ENCODE measurements at places on chromosomes 12 and 14. TPM values are rescaled to one million over a fixed set of nuclear protein-coding genes. Genes with fewer than 3 reads are reported as not detected.

DNA sequence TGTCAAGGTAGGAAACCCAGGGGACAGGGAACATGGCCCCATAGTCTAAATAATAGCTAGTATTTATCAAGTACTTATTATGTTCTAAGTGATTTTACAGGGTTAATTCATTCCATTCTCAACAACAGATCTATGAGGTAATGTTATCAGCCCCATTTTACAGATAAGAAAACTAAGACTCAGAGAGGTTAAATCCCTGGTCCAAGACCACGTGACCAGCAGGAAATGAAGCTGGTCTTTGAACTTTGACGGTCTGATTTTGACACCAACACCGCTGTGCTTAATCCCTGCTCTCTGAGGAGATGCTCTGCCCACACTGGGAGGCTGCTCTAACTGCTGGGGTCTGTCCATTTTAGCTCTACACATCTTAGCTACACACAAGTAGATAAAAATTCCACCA lies 253.5 kb downstream of the SPTSSA start:
- H3K4me3 ChIP-seq = no peak overlapping the region
- no peaks in the 10 kb centered on the region for H3K27me3 ChIP-seq
- no peaks in the 10 kb centered on the region for H3K4me1 ChIP-seq
- no peaks in the 10 kb centered on the region for H3K36me3 ChIP-seq
- H3K27ac ChIP-seq = no peak overlapping the region
- DNase-seq = no peak

DNA sequence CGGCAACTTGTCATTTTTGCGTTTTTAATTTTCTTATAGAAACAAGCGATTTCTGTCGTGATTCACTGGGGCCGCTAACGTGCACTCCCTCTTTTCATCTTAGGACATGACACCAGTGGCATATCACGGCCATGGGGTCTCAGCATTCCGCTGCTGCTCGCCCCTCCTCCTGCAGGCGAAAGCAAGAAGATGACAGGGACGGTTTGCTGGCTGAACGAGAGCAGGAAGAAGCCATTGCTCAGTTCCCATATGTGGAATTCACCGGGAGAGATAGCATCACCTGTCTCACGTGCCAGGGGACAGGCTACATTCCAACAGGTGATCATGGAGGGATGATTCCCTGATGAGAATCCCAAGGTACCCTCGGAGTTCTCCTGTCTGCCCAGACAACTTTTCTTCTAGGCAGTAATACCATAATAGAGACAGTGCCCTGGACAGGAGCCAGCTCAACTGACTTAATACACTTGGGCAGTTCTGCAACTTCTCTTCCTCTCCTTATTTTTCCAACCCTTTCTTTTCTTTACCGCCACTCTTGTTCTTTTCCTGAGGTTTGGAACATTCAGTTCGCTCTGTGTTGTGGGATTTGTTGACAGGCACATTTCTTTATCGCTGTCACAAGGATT lies 821 bp downstream of the TMEM106C start:
- peaks cover 14% of the 10 kb centered on the region for H3K4me1 ChIP-seq
- peak overlapping the region; percentile 96 for H3K4me3 ChIP-seq

DNA sequence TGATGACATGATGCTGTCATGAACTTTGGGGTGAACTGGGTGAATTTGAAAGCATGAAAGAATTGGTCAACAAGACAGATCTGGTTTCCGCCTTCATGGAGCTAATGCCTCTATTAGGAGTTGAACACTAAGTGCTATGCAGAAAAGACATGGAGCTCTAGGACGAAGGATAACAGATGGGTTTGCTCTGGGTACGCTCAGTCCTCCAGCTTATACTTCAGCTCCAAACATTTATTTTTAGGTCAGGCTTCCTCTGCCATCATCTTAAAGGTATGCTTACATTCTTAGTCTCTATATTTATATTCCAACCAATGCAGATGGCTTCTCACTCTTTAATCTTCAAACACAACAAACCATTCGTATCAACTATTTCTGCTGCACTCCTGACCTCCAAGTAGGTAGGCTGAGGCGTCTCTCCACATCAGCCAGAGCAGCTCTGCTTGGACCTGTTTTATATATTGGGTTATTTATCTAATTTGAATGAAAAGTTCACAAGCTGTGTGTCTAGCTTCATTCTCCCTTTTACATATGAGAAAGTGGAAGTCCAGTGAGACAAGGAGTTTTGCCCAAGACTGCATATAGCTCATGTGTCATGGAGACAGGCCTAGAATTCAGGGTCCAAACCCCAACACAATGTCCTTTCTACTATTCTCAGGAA lies 226.3 kb downstream of the SPTSSA start:
- peak overlapping the region; percentile 79 for H3K27ac ChIP-seq
- no peak overlapping the region for H3K4me3 ChIP-seq
- peaks cover 38% of the 10 kb centered on the region for H3K4me1 ChIP-seq
- DNase-seq = no peak
- no peaks in the 10 kb centered on the region for H3K36me3 ChIP-seq

FBXO34 gene
- 55.9 TPM for total RNA-seq

CRIP1 gene
- 3.6 TPM for total RNA-seq

DNA sequence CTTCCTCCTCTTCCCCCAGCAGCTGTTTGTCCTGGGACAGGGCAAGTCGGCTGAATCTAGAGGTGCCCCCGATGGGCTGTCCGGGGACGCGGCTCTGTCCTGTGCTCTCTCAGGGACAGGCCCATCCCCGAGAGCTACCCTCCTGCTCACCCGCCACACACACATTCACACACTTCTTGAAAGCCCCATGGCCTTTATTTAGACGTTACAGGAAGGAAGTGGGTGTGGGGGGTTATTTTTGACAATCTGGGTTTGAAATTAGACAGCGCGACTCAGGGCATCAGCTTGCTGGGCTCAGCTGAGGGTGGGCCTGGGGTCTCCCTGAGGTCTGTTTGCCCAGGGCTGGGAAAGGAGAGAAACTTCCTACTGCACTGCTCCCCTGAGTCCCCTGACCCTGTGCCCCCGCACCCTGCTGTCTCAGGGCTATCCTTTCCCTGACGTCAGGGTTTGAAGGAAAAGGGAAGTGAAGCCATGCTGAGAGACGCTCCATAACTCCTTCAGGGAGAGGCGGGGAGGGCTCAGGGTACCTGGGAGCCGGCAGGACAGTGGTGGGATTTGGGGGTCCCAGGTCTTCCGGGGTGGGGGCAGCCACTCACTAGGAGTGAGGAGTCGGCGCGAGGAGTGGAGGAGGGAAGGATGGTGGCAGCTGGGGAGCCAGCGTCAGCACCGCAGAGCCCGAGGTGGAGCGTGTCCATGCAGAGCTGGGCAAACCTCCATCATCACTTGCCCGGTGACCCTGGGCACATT lies 8.1 kb downstream of the PTPN6 start:
- H3K4me3 ChIP-seq = no peak overlapping the region
- no peak for DNase-seq
- no peaks in the 10 kb centered on the region for H3K27me3 ChIP-seq
- no peaks in the 10 kb centered on the region for H3K36me3 ChIP-seq
- peaks cover 13% of the 10 kb centered on the region for H3K4me1 ChIP-seq

DNA sequence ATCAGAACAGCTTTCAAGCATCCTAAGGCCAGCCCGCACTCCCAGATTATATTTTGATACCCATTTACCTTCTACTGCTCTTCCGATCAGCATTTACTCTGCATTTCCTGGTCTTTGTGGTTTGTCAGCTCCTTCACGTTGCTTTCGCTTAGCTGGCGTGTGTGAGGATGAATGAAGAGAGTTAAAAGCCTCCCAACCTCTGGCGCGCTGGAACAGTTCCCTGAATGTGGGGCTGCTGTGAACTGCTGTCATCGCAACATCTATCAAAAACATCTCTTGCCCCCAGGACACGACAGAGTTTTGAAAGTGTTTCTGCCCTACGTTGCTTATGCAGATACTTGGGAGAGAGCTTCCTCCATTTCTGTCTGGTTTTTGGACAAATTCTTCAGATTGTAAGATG lies 129.2 kb downstream of the KCNA5 start:
- no peaks in the 10 kb centered on the region for H3K36me3 ChIP-seq
- no peak for DNase-seq
- H3K4me1 ChIP-seq = peaks cover 25% of the 10 kb centered on the region
- no peaks in the 10 kb centered on the region for H3K27me3 ChIP-seq
- H3K27ac ChIP-seq = no peak overlapping the region
- H3K4me3 ChIP-seq = no peak overlapping the region

GRCh38 chr12:122860040-122860853 lies 25.0 kb downstream of the HIP1R start:
- no peaks in the 10 kb centered on the region for H3K36me3 ChIP-seq
- peak overlapping the region; percentile 68 for H3K27ac ChIP-seq
- DNase-seq = peak; percentile 64

GRCh38 chr12:69468237-69469026 lies 1.8 kb upstream of the FRS2 start:
- H3K27ac ChIP-seq = no peak overlapping the region
- H3K36me3 ChIP-seq = no peaks in the 10 kb centered on the region
- peaks cover 25% of the 10 kb centered on the region for H3K4me1 ChIP-seq
- H3K4me3 ChIP-seq = no peak overlapping the region
- DNase-seq = no peak
- no peaks in the 10 kb centered on the region for H3K27me3 ChIP-seq

DNA sequence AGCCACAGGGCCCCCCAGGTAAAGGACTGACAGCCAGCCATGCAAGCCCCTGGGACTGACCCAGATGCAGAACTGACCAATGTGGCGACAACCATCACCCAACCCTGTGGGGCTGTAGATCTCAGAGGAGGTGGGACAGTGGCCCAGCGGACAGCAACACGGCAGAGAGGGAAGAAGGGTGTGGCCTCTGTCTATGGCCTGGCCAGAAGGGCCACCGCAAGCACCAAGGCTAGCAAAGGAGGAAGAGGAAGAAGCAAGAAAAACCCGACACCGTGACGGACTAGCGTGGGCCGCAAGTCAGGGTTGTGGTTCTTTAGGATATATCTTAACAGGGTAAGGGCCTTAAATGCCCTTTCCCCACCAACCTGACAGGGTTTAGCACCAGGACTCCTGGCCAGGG lies 71.2 kb downstream of the ITPK1 start:
- no peaks in the 10 kb centered on the region for H3K27me3 ChIP-seq
- peaks cover 69% of the 10 kb centered on the region for H3K4me1 ChIP-seq
- DNase-seq = no peak
- no peak overlapping the region for H3K27ac ChIP-seq

DNA sequence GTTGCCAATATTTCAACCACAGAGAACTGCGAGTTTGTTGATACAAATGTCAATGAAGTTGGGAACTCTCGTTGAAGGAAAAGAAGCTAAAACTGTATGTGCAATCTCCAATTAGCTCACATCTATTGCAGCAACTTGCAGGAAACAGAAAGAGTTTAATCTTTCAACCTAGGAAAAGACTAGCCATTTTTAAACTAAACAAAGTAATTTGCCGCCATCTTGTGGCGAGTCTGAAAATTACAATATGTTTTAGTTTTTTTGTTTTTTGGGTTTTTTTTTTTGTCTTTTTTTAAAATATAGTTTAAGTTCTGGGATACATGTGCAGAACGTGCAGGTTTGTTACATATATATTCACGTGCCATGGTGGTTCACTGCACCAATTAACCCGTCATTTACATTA lies 131.2 kb upstream of the FOXG1 start:
- H3K27me3 ChIP-seq = no peaks in the 10 kb centered on the region
- H3K27ac ChIP-seq = no peak overlapping the region
- DNase-seq = no peak
- H3K4me1 ChIP-seq = no peaks in the 10 kb centered on the region
- H3K36me3 ChIP-seq = no peaks in the 10 kb centered on the region

- DNase-seq = no peak
- no peaks in the 10 kb centered on the region for H3K27me3 ChIP-seq
- no peaks in the 10 kb centered on the region for H3K4me1 ChIP-seq
These were observed 23.9 kb downstream of the SERPINA10 start for GRCh38 chr14:94269156-94269555.

GRCh38 chr12:12685305-12685704 lies 10.7 kb downstream of the GPR19 start:
- peaks cover 3% of the 10 kb centered on the region for H3K4me1 ChIP-seq
- no peak overlapping the region for H3K4me3 ChIP-seq
- no peaks in the 10 kb centered on the region for H3K36me3 ChIP-seq
- no peak overlapping the region for H3K27ac ChIP-seq

DNA sequence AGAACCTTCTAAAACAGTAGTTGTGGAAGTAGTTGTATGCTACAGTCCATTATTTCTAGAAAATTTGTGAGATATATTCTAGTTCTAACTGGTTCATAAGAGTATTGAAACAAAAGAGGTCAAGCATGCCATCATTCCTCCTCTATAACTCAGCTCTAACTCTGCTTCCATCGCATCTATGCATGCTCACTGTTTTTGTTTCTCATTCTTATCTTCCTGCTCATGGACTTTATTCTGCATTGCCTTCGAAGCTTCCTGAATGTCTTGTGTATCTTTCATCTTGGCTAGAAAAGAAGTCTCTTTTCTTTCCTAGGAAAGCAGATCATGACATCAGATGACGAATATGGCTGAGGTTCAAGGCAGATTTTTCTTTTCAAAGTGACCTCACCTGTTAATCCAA lies 402 bp downstream of the LMNTD1 start:
- H3K27ac ChIP-seq = no peak overlapping the region
- no peaks in the 10 kb centered on the region for H3K27me3 ChIP-seq
- H3K36me3 ChIP-seq = no peaks in the 10 kb centered on the region
- H3K4me1 ChIP-seq = no peaks in the 10 kb centered on the region

CIDEB gene
- 1.5 TPM for total RNA-seq

GRCh38 chr14:84323978-84324377 lies 1206.0 kb upstream of the FLRT2 start:
- no peak for DNase-seq
- H3K4me3 ChIP-seq = no peak overlapping the region
- no peaks in the 10 kb centered on the region for H3K36me3 ChIP-seq
- H3K27me3 ChIP-seq = no peaks in the 10 kb centered on the region

- DNase-seq = no peak
- peak overlapping the region; percentile 85 for H3K27ac ChIP-seq
- peaks cover 53% of the 10 kb centered on the region for H3K4me1 ChIP-seq
- H3K36me3 ChIP-seq = no peaks in the 10 kb centered on the region
- H3K27me3 ChIP-seq = no peaks in the 10 kb centered on the region
These were observed 26.0 kb downstream of the MYBPC1 start for GRCh38 chr12:101620762-101621133.

DNA sequence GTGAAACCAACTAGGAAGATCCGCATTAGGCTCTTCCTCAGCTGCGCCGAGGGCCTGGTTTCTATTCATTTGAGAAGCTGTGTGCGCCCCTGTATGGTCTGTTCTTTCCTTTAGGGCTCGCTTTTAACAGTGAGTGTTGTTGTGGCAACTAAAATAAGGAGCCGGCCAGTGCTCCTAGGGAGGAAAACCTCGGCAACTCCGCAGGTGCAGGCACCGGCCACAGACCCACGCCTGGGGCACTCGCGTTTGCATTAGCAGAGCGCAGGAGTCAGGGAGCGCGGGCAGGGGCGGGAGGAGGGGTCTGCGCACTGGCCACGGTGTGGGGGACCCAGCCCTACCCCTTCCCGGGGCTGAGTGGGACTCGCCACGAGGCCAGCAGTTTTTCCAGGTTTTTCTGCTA lies 50.5 kb downstream of the STX2 start:
- H3K27ac ChIP-seq = no peak overlapping the region
- DNase-seq = no peak
- no peaks in the 10 kb centered on the region for H3K36me3 ChIP-seq
- no peaks in the 10 kb centered on the region for H3K4me1 ChIP-seq
- H3K4me3 ChIP-seq = no peak overlapping the region
- H3K27me3 ChIP-seq = no peaks in the 10 kb centered on the region

GRCh38 chr14:86539361-86540070 lies 1009.6 kb downstream of the FLRT2 start:
- H3K27ac ChIP-seq = no peak overlapping the region
- no peaks in the 10 kb centered on the region for H3K36me3 ChIP-seq
- H3K4me1 ChIP-seq = no peaks in the 10 kb centered on the region
- no peak for DNase-seq

- no peaks in the 10 kb centered on the region for H3K27me3 ChIP-seq
- no peaks in the 10 kb centered on the region for H3K36me3 ChIP-seq
- no peak overlapping the region for H3K27ac ChIP-seq
- DNase-seq = no peak
These were observed 671.8 kb downstream of the RPS29 start for GRCh38 chr14:48914382-48914781.

Measured in gastrocnemius medialis (tissue), 4 donors.